ENCODE measurements at places on chromosomes 13 and 19. TPM values are rescaled to one million over a fixed set of nuclear protein-coding genes. Genes with fewer than 3 reads are reported as not detected.

- H3K4me1 ChIP-seq: no peaks in the 10 kb centered on the region
- H3K27ac ChIP-seq: no peak overlapping the region
- no peak for DNase-seq
Observed at GRCh38 chr13:78940455-78941130, 281.6 kb upstream of the OBI1 start.

The PRTN3 gene
- total RNA-seq: not detected

- H3K27me3 ChIP-seq: no peaks in the 10 kb centered on the region
- H3K4me1 ChIP-seq: no peaks in the 10 kb centered on the region
- H3K27ac ChIP-seq: no peak overlapping the region
Observed at GRCh38 chr19:43318203-43318602, 35.3 kb upstream of the CD177 start.

The CYP4F12 gene
- 76.1 TPM for total RNA-seq

The SHISA7 gene
- 0.25 TPM for total RNA-seq
